T-cell (primary cell): ENCODE measurements at places on chromosomes 5 and 9.

DNA sequence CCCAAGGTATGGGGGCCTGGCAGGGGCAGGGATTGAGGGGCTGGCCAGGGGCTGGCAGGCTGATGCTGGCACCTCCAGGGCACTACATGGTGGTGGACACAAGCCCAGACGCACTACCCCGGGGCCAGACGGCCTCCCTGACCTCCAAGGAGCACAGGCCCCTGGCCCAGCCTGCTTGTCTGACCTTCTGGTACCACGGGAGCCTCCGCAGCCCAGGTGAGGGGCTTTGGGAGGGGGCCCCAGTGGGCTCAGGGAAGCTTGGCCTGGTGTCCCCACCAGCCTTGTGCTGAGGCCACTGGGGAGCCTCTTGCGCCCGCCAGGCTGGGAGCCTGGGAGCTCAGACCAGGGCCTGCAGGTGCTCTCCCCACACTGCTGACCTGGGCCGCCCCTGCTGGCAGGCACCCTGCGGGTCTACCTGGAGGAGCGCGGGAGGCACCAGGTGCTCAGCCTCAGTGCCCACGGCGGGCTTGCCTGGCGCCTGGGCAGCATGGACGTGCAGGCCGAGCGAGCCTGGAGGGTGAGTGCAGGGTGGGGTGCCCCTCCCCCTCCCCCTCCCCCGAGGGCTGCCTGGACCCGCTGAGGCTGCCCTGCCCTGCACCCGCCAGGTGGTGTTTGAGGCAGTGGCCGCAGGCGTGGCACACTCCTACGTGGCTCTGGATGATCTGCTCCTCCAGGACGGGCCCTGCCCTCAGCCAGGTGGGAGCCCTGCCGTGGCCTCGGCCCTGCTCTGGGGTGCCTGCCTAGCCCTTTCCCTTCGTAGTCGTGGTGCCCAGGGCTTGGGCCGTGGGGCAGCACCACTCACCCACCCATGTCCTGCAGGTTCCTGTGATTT lies 5.7 kb downstream of the MAMDC4 start:
- DNase-seq: no peak
- H3K4me3 ChIP-seq: no peak overlapping the region
- no peak overlapping the region for H3K27ac ChIP-seq
- peaks cover 16% of the 10 kb centered on the region for H3K36me3 ChIP-seq

- no peaks in the 10 kb centered on the region for H3K4me1 ChIP-seq
- H3K4me3 ChIP-seq: no peak overlapping the region
- H3K27me3 ChIP-seq: no peaks in the 10 kb centered on the region
- no peak overlapping the region for H3K27ac ChIP-seq
Observed at GRCh38 chr5:75265731-75266130, 29.1 kb upstream of the ANKRD31 start.

DNA sequence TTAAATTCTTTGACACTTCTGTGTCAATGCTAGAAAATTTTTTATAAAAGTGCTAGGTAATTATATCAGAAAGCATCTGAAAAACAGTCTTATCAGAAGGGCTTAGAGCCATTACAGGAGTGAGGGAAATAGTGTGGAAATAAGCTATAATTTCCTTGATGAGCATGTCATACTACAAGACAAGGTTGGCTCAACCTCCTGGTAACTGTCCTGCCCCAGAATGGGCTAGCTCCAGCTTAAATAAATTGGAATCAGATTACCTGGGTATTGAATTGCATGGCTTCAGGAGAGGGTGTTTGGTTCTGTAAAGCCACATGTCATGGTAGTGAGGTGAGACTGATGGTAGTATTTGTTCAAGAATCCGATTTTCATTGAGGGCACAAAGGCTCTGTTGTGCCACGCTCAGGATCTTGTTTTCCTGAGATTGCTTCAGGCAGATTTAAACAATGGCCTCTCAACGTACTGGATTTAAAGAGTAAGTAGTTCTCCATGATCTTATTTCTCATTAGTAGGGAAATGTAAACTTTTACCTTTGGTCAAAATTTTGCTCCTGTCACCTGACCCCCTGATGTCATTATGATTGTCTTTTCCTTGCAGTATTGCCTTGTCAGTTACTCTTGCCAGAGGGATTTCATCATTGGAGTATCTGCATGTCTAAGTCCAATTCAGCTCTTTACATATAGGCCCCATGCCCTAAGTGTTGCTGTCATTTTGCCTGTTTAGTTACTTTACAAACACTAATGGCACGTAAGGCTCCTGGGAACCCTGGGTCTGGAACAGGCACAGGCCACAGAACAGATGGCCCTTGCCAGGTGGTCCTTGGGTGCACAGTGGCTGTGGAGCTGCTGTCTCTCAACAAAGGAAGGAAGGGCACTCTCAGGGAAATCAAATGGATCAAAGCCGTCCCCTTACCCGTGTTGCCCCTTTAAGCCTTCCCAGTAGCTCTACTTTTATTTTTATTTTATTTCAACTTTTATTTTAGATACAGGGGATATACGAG lies 21.3 kb downstream of the TRIO start:
- no peak for DNase-seq
- no peak overlapping the region for H3K4me3 ChIP-seq
- H3K27me3 ChIP-seq: no peaks in the 10 kb centered on the region

DNA sequence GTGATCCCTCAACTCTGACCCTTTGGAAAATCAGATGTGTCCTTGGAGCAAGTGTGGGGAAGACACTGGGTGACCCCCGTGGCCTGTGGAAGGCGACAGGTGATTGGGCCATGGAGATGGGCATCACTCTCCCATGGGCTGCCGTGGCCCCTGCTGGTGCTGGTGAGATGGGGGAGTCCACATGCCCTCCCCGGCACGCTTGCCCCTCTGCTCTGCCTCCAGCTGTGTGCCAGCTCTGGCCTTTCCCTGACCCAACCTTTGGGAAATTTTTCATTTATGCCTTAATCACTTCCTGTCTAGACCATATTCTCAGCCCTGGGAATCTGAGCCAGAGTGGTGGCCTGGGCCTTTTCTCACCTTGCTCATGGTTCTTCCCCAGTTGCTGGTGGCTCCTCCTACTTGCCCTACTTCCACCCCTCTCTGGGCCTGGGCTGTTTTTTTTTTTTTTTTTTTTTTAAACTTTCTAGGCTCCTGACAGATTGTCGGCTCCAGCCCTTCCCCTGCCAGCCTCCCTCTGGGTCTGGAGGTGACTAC lies 56.6 kb downstream of the RGS3 start:
- no peaks in the 10 kb centered on the region for H3K27me3 ChIP-seq
- peak overlapping the region; percentile 92 for H3K27ac ChIP-seq
- peaks cover 77% of the 10 kb centered on the region for H3K4me1 ChIP-seq
- DNase-seq: peak; percentile 23

- no peaks in the 10 kb centered on the region for H3K27me3 ChIP-seq
- H3K36me3 ChIP-seq: no peaks in the 10 kb centered on the region
- H3K4me1 ChIP-seq: no peaks in the 10 kb centered on the region
- H3K27ac ChIP-seq: no peak overlapping the region
Observed at GRCh38 chr9:25397746-25398145, 280.5 kb downstream of the TUSC1 start.

- no peaks in the 10 kb centered on the region for H3K4me1 ChIP-seq
- no peaks in the 10 kb centered on the region for H3K27me3 ChIP-seq
- H3K4me3 ChIP-seq: no peak overlapping the region
- H3K27ac ChIP-seq: no peak overlapping the region
Observed at GRCh38 chr9:27991221-27991620, 417.9 kb upstream of the C9orf72 start.

DNA sequence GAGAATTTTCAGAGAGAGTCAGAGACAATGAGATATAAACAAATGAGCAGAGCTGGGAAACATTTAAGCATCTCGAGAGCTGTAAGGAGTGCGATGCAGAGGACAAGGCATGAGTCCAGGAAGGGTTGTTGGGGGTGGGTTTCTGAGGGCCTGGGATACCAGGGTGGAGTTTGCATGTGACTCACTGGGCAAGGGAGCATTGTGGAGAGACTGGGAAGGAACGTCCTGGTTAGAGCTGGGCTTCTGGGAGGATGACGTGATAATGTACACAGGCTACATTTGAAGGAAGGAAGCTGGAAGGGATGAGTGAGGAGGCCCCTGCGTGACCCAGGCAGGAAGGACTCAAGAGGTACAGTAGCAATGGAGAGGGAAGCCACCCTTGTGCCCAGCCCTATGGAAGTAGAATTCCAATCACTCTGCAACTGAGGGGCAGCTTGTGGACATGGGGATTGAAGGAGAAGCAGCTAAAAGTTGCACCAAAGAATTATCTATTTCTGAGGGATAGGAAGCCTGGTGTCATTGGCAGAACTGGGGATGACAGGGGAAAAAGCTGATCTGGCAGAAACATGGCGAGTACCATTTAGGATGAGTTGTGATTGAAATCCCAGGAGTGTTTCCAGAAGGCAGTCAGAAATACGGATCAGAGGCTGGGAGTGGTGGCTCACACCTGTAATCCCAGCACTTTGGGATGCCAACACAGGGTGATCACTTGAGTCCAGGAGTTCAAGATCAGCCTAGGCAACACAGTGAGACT lies 59.3 kb upstream of the AFAP1L1 start:
- DNase-seq: no peak
- no peaks in the 10 kb centered on the region for H3K36me3 ChIP-seq
- no peaks in the 10 kb centered on the region for H3K27me3 ChIP-seq
- H3K4me1 ChIP-seq: no peaks in the 10 kb centered on the region
- H3K27ac ChIP-seq: no peak overlapping the region

GRCh38 chr9:91395553-91396471 lies 27.8 kb downstream of the NFIL3 start:
- H3K4me3 ChIP-seq: no peak overlapping the region
- no peak overlapping the region for H3K27ac ChIP-seq
- no peaks in the 10 kb centered on the region for H3K36me3 ChIP-seq
- no peaks in the 10 kb centered on the region for H3K4me1 ChIP-seq

GRCh38 chr5:14901462-14902051 lies 30.0 kb upstream of the ANKH start:
- H3K27me3 ChIP-seq: no peaks in the 10 kb centered on the region
- H3K27ac ChIP-seq: no peak overlapping the region
- H3K4me1 ChIP-seq: no peaks in the 10 kb centered on the region
- no peak for DNase-seq
- H3K36me3 ChIP-seq: no peaks in the 10 kb centered on the region

- peaks cover 9% of the 10 kb centered on the region for H3K4me1 ChIP-seq
- peaks cover 11% of the 10 kb centered on the region for H3K36me3 ChIP-seq
- H3K4me3 ChIP-seq: no peak overlapping the region
- DNase-seq: no peak
- no peaks in the 10 kb centered on the region for H3K27me3 ChIP-seq
Observed at GRCh38 chr5:140568443-140569063, 3.9 kb downstream of the SLC35A4 start.

DNA sequence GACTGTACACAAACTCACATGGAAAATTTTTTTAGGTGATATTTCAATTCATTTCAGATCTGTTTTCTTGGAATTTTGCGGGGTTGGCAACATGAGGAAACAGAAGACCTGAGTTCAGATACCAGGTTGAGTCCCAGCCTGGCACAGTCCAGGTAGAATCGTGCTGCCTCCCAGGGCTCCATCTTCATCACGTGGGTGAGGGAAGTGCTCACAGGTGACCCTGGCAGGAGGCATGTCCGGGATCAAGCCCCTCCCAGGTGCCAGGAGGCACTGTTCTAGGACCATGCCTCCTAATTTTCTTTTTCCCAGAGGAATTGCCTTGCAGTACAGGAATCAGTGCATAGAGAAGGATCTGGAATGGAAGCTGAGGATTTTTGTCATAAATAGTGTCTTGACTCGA lies 318.3 kb upstream of the IRX4 start:
- peaks cover 14% of the 10 kb centered on the region for H3K27me3 ChIP-seq
- H3K4me3 ChIP-seq: no peak overlapping the region
- no peak overlapping the region for H3K27ac ChIP-seq
- DNase-seq: no peak

DNA sequence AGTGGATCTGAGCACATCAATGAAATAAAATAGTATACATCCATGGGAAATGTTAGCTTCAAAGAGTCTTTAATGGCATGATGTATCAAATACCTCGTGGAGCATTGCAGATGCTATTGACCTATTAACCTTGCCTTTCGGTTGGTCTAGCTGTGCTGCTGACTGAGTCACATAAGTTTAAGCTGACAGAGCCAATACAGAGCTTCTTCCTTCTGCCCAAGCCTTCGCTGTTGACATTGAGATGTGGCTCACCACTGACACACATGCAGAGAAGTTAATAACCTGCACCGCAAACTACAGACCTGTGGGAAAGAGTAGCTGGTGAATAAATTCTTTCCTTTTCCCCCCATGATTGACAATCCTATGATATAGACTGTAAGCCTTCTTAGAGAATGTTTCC lies 78.2 kb downstream of the LURAP1L start:
- H3K36me3 ChIP-seq: no peaks in the 10 kb centered on the region
- H3K27ac ChIP-seq: no peak overlapping the region
- no peak for DNase-seq
- H3K4me1 ChIP-seq: no peaks in the 10 kb centered on the region

GRCh38 chr5:7461371-7461770 lies 65.4 kb downstream of the ADCY2 start:
- H3K36me3 ChIP-seq: no peaks in the 10 kb centered on the region
- H3K27me3 ChIP-seq: no peaks in the 10 kb centered on the region

DNA sequence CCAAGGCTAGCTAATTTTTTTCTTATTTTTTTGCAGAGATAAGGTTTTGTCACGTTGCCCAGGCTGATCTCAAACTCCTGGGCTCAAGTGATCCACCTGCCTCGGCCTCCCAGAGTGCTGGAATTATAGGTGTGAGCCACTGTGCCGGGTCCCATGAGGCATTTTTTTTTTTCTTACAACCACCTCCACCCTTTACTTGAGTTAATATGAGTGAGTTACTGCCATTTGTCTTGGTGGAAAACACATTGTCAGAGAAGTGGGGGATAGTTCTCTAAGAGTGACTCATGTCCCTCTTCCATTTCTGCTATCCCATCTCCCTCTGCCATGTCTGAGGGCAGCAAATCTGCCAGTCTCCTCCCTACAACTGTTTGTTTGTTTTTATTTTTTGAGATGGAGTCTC lies 163.4 kb upstream of the CLINT1 start:
- H3K4me3 ChIP-seq: no peak overlapping the region
- no peak overlapping the region for H3K27ac ChIP-seq
- no peaks in the 10 kb centered on the region for H3K4me1 ChIP-seq
- no peaks in the 10 kb centered on the region for H3K36me3 ChIP-seq
- DNase-seq: no peak
- H3K27me3 ChIP-seq: no peaks in the 10 kb centered on the region

DNA sequence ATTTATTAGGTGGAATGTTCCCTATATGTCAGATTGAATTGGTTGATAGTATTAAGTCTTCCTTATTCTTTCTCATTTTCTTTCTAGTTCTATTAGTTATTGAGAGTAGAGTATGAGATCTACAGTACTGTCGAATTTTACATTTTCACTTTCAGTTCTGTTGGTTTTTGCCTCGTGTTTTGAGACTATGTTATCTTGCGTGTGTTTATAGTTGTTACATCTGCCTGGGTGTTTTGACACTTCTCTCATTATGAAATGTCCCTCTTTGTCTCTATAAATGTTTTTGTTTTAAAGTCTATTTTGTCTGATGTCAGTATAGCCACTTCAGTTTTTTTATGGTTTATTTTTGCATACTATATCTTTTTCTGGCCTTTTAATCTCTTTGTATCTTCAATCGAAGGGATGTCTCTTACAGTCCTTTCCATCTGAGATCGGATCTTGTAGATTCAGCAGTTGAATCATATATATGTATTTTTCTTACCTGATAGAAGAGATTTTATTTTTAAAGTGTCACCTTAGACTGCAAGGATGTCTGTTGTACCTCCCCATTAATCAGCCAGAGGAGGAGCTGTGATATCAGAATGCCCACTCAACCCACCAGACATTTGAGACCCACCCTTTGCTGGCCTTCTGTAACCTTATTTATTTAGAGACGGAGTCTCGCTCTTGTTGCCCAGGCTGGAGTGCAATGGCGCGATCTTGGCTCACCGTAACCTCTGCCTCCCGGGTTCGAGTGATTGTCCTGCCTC lies 20.7 kb downstream of the EHMT1 start:
- DNase-seq: no peak
- H3K27ac ChIP-seq: peak overlapping the region; percentile 69
- peaks cover 13% of the 10 kb centered on the region for H3K36me3 ChIP-seq
- H3K4me1 ChIP-seq: peaks cover 7% of the 10 kb centered on the region
- no peak overlapping the region for H3K4me3 ChIP-seq
